ENCODE measurements at places on chromosomes 5 and 9.

DNA sequence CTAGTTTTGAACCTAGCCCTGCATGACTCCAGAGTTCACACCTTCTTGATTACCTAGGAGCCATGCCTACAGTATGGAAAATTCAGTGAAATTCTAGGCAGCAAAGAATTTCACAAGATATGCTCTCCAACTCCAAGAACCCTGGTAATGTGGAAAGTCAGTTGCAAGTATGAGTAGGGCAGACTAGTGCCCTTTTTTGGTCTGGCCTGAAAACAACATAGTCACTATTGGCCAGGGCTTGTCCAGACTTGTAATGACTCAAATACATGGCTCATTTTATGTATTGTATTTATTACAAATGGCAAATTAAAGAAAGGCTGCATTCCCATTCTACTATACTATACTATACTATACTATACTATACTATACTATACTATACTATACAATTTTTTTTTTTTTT is 160.4 kb downstream of the ESM1 start:
- no peak for DNase-seq

DNA sequence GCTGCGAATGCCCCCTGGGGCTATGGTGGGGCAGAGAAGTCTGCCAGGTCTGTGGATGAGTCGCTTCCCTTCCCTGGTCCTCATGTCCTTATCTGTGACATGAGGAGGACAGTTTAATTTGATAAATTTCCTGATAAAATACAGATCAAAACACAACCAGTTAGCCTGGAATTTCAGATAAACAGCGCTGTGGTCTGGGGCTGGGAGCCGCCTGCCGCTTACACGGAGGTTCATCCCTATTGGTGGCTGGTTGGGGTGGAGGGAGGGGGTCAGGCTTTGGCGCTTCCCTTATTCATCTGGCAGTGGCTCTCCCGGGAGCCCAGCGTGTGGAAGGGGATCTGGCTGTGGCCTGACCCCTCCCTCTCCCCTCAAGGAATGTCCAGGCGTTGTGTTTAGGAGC is 17.9 kb downstream of the CRB2 start:
- no peak for DNase-seq

DNA sequence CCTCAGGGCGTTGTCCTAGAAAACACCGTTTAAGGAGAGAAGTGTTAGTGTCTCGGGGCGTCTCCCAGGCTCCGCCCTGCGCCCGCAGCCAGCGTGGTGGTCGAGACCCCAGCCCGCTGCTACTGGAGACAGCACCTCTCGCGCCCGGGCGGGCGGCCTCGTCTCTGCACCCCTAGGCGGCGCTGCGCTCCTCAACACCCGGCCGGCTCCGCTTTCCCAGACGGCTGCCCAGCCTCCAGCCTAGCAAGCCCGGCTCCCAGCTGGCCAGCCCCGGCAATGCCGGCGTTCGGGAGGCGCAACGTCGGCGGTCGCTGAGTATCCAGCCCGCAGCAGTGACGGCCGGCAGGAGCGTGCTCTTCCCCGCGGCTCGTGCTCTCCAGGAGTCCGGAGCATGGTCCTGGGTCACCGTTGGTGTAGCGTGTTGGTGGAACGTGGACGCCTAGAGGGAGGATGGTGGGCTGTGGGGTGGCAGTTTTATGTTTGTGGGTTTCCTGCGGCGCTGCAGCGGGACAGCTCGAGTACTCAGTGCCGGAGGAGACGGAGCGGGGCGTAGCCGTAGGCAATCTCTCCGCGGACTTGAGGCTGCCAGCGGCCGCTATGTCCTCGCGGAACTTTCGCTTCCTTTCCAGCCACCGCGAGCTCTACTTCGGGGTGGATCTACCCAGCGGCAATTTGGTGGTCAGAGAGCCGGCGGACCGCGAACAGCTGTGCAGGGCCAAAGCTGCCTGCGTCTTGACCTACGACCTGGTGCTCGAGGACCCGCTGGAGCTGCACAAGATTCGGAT is 536 bp downstream of the PCDHAC1 start:
- DNase-seq: no peak

DNA sequence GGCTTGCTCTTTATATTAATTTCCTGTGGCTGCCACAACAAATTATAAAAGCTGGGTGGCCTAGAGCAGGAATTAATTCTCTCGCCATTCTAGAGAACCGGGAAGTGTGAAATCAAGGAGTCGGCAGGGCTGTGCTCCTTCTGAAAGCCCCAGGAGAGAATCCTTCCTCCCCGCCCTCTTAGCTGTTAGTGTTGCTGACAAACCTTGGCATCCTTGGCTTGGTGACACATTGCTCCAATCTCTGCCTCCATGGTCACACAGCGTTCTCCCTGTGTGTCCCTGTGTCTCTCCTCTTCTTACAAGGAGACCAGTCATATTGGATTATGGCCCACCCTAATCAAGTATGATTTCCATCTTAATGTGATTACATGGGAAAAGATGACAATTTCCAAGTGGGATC is 55.9 kb upstream of the NEURL1B start:
- DNase-seq: no peak

DNA sequence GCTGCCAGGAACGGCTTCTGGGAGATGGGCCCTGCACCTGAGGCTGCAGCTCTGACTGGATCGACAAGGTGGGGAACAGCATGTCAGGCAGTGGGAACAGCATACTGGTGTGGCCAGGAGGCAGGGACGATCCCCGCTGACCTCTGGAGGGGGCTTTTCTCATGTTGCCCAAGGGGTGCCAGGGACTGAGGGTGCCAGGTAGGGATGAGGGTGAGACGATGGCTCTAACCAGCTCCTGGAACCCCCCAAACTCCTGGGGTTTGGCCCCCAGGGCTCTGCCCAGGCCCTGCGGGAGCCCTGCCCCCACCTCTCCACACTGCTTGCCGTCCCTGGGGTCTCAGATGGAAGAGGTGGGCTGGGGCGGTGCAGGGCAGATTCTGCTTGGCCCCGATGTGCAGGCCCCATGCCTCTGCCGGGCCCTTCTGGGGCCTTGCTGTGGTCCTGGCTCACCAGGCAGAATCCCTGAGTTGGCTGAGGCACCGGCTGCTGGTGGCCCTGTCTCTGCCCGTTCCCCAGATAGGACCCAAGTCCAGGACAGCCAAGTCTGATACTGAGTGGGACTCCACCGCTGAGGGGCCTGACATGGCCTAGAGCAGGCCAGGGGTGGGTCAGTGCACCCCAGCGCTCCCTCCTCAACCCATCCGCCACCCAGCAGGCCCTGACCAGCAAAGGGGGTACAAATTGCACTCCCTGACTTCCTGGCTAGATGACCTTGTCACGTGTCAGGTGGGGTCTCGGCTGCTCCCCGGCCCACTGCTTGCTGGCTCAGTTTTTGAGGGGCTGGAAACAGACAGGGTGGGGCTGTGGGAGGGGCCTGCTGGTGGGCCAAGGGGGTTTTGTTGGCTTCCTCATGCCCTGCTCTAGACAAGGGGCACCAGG is 28.4 kb upstream of the RNF130 start:
- no peak for DNase-seq

- DNase-seq: no peak
Measured at GRCh38 chr9:127181595-127182190, 59.3 kb upstream of the ANGPTL2 start.

DNA sequence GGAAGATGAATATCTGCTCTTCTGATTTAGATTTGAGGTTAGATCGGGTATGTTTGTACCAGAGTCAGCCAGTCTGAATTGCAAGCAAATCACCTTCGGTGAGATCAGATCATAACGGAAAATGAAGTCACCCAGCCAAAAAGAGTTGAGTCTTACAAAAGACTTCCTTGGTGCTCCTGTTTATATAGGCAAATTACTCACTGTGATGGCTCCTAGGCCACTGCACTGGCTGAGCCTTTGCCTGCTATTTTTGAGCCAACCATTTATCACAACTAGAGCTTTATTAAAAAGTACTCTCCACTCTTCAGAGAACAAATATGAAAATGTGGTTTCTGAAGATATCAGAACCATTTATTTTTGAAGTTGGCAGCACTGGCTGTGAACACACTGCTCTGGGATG is 277.7 kb upstream of the PCSK5 start:
- DNase-seq: no peak

GRCh38 chr5:136020001-136020382 is 8.8 kb upstream of the TGFBI start:
- DNase-seq: no peak

GRCh38 chr5:87311405-87312279 is 44.0 kb downstream of the RASA1 start:
- DNase-seq: no peak

DNA sequence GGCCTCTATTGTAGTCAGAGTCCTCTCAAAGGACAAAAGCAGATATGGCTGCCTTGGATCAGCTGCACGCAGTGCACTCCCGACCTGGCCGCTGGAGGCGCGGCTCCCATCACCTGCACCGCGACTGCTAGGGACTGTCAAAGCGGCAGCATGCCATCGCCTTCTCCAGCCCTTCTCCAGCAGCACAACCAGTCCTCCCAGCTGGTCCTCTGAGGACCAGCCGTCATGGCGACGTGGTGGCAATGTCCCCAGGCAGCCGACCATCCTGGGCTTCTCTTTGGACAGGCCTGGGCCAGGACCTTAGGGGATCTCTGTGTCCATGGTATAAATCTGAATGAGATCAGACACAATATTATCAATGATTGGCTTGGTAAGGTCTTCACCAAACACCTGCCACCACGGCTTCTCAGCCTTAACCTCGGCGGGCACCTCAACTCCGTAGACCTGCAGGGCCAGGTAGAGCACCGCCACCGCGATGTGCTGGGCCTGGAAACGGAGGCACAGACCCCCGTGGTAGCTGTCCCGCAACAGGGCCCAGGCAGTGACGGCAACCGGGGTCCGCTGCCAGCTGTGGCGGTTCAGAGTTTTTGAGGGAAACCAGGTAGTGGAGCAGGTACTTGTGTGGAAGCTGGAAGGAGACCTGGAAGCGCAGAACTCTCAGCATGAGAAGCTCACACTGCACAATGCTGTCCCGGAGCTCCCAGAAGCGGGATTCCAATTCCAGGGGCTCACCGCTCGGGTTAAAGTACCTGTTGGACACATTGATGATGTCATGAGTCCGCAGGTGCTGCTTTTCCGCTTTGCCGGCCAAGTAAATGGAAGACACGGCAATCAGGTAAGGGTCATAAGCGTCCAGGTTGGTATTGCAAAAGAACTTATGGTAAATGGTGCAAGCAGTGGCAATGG is 8.5 kb downstream of the DUSP1 start:
- no peak for DNase-seq

- no peak for DNase-seq
Measured at GRCh38 chr5:101346447-101346846, 443.4 kb upstream of the ST8SIA4 start.

GRCh38 chr9:112411626-112412027 is 31.7 kb downstream of the HSDL2 start:
- DNase-seq: no peak

DNA sequence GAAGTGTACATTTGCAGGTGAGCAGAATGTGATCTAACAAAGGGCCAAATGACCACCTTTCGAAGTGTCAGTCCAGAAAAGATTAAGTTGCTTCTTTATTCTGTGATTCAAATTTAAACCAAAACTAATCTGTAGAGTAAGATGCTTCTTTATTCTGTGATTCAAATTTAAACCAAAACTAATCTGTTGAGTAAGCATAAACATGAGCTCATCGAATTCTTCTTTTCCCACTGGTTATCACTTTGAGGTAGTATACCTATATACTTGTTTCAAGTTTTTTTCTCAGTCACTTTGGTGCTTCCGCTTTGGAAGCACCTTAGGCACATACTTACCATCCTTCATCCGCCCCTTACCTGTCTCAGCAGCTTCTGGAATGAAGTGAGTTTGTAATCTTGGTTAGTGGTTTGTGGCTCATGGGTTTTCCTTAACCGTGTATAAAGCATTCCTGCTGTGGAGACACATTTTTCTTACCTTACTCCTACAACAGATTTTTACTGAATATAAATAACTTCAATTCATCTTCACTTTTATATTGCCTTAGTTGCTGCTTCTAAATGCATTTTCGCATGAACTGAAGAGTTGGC is 40.7 kb upstream of the CTXN3 start:
- no peak for DNase-seq

DNA sequence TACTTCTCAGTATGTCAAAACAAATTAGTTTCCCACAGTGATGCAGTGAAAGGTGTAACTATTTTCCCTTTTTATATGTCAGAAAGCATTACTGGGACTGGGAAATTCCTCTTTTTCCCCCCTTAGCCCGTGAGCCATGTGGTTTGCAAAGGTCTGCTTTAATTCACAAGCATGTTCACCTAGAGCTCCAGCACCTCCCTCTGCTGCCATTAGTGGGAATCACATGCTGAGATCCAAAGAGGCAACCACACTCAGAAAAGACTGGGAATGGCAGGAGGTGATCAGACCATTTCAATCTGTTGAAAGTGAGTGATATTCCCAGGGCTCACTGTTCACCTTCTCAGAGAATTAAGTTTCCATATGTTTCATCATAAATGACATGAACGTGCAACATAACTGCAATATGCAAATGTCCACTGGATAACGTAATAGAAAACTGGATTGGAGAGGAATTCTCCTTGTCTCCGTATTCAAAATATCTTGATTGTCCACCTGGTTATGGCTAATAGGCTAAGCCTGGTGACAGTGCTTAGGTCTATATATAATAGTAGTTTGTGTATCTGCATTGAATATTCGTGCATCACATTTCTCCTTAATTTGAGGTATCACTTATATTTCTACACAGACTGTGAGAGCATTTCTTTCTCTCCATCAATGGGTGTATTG is 703.5 kb upstream of the WWC1 start:
- DNase-seq: no peak

DNA sequence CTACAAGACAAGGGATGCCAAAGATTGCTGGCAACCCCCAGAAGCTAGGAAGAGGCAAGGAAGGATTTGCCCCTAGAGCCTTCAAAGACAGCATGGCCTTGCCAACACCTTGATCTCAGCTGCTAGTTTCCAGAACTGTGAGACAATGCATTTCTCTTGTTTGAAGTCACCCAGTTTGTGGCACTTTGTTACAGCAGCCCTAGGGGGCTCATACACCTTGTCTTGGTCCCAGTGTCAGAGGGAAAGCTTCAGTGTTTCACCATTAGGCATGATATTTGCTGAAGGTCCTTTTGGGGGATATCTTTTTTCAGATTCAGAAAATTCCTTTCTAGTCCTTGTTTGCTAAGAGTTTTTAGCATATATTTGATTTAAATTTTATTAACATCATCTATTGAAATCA is 3.1 kb upstream of the PPIC start:
- no peak for DNase-seq

DNA sequence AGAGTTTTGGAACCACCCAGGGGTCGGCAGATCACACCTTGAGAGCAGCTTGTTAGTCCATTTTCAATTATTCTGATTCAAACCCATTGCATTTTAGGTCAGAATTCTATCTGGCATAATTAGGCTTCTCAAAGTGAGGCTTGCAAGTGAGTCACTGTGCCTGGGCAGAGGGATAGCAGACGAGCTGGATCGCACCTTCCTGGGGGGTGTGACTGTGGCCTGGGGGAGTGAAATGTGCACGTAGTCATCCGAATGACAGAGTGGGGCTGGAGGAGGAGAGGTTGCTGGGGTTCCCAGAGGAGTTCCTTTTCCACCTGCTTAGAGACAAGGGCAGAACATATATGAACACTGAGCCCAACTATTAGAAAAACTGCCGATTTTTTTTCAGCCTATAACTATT is 31.7 kb downstream of the SPACA9 start:
- no peak for DNase-seq

- DNase-seq: no peak
Measured at GRCh38 chr9:114968671-114969070, 38.3 kb upstream of the TNFSF8 start.

All from GF-D8 (cell line).